NCI-H1092 (cell line): ENCODE measurements at places on chromosomes 4 and X.

GRCh38 chr4:108425988-108426387, 194.4 kb upstream of the RPL34 start:
- no peak for DNase-seq

GRCh38 chr4:10026485-10026884, 5.2 kb upstream of the SLC2A9 start:
- no peak for DNase-seq

DNA sequence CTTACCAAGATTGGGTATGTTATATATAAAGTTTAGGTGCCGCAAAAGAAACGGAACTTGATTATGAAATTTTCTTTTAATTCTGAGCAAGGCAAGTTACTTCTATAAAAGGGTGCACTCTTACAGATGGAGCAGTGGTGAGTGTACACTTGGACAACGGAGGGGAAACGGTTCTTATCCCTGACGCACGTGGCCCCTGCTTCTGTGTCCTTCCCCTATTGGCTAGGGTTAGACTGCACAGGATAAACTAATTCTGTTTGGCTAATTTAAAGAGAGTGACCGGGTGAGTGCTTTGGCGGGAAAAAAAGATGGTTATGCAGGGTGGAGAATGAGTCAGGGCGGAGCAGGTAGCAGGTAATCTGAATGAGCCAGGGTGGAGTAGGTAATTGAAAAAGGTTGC, 149.5 kb downstream of the GC start:
- no peak for DNase-seq

- no peak for DNase-seq
These were observed 136.7 kb upstream of the C1QTNF7 start for GRCh38 chr4:15291122-15291521.

DNA sequence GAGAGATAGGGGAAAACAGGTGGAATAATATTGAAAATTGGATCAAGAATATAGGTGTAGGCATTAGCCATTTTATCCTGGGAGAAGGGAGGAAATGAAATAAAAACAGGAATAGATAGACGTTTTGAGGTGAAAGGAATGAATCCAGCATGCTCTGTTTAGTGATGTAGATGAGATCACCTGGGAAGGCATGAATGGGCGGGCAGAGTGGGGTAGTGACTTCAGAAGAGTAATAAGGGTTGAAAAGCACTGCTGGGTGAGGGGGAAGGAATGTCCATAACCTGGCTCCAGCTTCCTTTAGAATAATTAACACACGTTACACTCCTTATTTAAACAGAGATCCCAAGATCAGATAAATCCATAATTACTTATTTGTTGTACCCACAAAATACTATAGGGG, 191.1 kb upstream of the ANXA3 start:
- no peak for DNase-seq

GRCh38 chr4:141543706-141544105, 92.7 kb upstream of the IL15 start:
- no peak for DNase-seq

- no peak for DNase-seq
These were observed 11.3 kb downstream of the SNX12 start for GRCh38 chrX:71056867-71057266.

GRCh38 chr4:100095729-100096595, 94.3 kb downstream of the DDIT4L start:
- DNase-seq = peak; percentile 40

GRCh38 chr4:76216524-76216923, 2.9 kb upstream of the SCARB2 start:
- DNase-seq = no peak

GRCh38 chr4:72302981-72303704, 265.9 kb downstream of the ADAMTS3 start:
- DNase-seq = peak; percentile 1

DNA sequence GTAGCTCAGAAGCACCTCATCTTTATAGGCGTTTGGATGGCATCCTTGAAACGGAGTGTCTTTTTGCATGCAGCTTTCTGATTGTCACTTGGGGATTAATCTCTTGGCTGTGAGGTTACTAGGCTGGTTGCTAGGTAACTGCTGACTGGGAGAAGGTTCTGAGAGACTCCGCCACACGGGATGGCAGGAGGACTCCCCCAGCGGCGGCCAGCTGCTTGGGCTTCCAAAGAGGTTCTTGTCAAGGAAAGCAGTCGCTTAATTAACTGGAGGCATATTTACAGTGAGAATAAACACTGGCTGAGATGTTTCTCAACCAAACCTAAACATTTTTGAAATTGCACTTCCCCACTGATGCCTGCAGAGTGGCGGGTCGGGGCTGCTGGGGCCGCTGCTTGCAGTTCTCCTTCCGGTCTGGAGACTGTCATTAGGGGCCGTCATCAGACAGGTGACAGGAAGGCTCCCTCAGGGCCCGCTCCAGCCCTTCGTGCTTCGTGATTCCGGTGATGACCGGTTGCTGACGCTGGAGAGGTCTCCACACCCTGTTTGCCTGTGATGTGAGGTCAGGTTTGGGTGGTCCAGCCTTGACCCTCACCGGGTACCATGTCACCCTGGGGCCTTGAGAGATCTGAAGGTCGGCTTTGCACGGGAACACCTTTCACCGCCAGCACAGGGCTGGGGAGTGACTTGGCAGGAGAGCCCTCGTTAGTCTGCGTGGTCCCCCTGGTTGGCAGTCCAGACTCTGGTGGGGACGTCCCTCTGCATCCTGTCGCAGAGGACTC, 9.1 kb downstream of the NSG1 start:
- peak; percentile 17 for DNase-seq

GRCh38 chrX:105488716-105489115, 268.2 kb upstream of the TEX13A start:
- no peak for DNase-seq

DNA sequence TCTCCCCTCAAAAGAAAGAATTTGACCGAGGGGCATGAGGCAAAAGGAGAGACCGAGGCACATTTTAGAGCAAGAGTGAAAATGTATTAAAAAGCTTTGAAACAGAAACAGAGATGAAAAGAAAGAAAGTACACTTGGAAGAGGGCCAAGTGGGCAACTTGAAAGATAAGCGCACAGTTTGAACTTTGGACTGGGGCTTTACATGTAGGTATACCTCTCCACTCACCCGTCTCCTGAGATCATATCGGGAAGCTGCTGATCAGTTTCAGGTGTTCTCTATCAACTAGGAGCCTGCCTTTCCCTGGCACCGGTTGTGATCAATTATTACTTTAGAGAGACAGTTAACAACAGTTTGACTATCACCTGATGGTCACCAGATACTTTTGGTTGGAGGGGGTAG, 2666.5 kb downstream of the ARAP2 start:
- DNase-seq = no peak

DNA sequence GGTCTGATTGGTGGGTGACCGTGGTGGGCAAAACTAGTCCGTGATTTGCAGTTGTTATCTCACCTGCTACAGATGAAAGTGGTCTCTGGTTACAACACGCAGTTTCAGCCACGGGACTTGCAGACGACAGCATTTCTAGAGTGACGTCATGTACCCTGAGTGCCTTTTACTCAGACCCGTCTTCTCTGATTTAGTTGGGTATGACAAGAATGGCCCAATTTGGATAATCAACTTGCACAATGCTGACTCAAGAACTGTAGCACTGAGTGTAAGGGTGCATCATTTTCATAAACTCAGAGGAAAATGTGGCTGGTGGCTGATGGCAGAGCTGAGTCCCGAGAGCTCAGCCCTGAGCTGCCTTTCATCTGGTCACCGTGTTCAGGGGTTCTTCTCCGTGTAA, 281.4 kb upstream of the FRG1 start:
- no peak for DNase-seq

DNA sequence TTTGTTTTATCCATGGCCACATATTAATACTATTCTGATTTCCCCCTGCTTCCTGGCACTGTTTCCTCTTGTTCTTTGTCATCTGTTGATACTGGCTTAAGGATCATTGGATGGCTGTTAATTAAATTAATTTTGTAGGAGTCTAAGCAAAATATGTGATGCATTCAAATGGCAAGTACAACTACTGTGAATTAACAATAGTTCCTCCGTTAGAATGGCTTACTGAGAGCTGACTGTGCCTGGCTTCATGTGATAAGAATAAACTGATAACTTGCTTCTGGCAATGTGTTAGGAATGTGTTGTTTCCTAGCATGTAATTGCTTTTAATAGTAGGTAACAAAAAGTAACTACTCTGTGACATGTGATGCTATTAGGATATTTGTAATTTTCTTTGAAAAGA, 98.5 kb downstream of the RPA4 start:
- DNase-seq = no peak

DNA sequence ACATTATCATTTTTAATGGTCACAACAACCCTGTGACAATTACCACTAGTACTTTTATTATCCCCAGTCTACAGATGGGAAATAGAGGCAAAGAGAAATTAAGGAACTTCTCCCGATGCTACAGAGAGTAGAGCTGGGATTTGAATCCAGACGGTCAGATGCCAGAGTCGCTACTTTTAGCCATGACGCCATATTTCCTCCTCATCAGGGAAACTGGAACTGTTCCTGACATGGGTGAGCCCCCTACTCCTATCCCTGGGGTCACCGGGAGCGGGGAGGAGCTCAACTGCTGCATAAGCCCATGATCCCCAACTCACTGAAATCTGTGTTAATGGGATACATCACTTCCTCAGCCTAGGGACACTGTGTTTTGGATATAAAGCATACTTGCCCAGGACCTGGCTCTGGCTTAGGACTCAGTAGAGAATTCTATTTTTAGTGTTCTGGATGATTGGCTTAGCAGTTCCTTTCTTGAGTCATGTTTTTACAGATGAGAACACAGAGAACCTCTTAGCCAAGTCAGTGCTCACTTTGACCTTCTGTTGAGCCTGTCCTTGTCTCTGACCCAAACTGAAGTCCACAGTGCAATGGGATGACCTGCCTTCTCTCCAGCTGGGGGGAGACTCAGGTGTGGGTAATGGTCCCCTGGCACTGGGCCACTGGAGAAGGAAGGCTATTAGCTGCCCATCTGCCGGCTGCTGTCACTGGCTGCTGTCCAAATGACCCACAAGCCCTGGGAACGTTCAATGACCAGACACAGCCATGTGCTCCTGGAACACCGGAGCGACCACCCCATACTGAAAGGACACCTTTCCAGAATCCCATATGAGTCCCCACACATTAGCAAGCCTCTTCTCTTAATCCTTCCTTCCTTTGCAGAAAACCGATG, 90.8 kb upstream of the SHISA3 start:
- DNase-seq = peak; percentile 3

- DNase-seq = no peak
These were observed 5.5 kb upstream of the MXD4 start for GRCh38 chr4:2267320-2267811.

DNA sequence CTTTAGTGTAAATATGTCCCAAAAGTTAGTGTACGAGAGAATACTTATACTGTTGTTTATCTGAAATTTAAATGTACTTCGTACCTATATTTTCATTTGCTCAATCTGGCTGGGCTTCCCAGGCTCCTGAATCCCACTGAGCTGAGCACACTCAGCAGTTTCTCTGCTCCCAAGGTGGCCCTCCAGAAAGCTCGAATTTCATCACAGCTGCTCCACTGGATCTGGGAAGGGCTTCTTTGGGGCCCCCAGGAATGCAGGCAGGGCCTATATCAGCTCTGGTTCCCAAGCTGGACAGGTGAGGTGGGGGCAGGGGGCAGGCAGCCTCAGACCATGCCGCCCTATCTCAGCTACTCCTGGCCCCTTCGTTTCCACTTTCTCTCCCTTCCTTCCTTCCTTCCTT, 1.5 kb upstream of the FATE1 start:
- DNase-seq = no peak

- DNase-seq = peak; percentile 46
These were observed 235.3 kb downstream of the TENM3 start for GRCh38 chr4:182478475-182478874.

GRCh38 chrX:11423362-11423818, 130.2 kb downstream of the AMELX start:
- no peak for DNase-seq

DNA sequence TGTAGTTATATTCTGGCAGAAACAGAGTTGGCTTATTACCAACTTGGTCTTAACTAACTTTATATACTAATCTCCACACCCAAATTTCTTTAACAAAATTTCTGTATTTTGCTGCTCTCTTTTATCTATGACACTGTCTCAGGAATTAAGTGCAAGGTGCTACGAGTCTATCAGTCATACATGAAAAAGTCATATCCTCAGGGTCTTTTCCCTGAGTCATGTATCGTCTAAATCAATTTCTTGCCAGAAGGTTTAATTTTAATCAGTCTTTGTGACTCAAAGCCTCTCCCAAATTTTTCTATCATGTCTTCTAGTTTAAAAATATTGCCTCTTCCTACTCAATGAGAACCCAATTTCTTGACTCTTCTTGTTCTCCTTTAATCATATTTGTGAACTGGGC, 1803.6 kb upstream of the PCDH7 start:
- no peak for DNase-seq

DNA sequence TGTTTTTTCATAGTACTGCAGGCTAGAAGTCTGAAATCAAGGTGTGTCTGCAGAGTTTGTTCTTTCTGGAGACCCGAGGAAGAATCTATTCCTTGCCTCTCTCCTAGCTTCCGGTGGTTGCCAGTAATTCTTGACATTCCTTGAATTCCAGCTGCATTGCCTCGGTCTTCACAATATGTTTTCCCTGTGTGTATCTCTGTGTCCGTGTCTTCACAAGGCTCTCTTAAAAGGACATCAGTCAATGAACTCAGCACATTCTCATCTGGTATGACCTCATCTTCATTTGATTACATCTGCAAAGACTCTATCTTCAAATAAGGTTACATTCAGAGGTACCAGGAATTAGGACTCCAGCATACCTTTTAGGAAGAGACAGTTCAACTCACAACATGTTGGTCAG, 163.4 kb downstream of the BANK1 start:
- no peak for DNase-seq

- no peak for DNase-seq
These were observed 165.8 kb upstream of the CYSLTR1 start for GRCh38 chrX:78493180-78493579.

DNA sequence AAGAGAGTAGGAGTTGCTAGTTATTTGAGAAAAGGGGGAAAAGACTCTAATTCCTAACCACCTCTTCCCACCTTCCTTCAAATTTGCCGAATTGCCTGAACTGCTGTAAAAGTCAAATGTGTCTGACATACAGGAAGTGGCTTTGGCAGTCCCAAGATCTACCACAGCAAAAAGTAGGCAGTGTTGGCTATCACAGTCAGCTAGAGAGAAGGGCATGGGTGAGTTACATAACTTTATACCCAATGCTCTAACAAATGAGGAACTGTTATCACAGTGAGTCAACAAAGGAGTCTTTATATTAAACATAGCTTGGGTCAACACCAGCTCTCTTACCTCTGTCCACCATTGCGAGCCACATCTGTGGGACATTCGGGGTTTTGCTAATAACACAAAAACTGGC, 2.4 kb upstream of the MBNL3 start:
- peak; percentile 15 for DNase-seq

DNA sequence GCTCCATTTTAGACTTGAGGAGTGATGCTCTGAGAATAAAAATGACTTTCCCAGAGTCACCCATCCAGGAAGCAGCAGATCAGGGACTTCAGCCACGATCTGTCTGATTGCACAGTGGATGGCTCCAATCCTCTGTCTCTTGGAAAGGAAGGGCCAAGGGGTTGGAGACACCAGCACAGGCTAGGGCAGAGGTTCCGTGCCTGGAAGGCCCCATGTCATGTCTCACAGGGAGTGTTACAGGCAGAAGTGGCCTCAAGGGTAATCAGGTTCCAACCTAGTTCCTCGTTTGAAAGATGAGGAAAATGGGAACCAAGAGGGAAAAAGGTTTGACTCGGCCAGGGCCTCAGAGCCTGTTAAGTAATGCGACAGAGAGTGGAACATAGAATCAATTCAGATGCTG, 160.0 kb downstream of the EFNB1 start:
- DNase-seq = no peak
